ENCODE measurements at places on chromosomes 12 and 14. TPM values are rescaled to one million over a fixed set of nuclear protein-coding genes. Genes with fewer than 3 reads are reported as not detected.

Gene WNT1
- not detected for total RNA-seq

DNA sequence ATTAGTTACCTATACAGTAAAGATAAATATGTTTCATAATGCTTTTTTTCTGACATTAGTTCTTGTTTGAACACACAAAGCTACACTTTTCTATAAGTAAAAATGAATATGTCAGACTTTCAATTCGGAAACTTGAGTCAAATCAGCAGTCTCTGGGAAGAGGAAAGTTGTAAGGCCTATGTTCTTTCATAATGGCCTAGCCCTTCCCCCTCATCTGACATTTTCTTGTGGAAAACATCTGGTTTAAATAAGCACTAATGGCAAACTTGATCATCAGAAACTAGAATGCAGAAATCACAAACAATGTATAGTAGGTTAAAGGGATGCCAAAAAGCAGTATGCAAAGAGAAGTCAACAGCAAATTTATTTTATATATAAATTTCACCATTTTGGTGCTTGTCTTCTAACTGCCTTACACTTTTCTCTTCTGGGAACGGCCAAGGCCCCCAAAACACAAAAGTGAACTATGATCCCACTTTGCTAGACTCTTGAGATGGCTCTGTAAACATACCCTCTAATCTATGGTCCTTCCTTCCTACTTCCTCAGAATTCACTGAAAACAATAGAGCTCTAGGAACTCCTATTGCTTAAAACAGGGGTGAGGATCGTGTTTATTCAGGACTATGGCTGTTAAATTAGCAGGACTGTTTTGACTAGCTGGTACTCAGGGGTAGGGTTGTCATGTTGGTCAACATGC, 444.1 kb downstream of the RAD51B start:
- H3K27ac ChIP-seq, result no peak overlapping the region
- no peaks in the 10 kb centered on the region for H3K4me1 ChIP-seq
- H3K27me3 ChIP-seq, result no peaks in the 10 kb centered on the region
- H3K4me3 ChIP-seq, result no peak overlapping the region

DNA sequence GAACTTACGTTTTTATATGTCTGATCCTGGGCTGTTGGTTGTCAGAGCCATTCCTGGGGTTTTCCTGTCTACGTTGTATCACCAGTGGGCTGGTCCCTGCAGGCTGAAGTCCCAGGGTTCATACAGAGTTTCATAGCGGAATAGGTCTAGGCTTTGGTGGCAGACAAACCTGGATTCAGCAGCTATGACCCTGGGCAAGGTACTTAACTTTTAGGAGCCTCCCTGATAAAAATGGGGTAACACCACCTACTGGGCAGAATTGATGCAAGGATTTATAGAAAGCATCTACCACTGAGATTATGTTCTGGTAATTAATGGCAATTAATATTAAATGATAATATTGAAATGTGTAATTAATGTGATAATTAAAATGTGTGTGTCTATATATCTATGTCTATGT, 141.2 kb downstream of the SYNE2 start:
- DNase-seq, result no peak
- no peaks in the 10 kb centered on the region for H3K27me3 ChIP-seq
- no peak overlapping the region for H3K27ac ChIP-seq
- H3K36me3 ChIP-seq, result no peaks in the 10 kb centered on the region

- DNase-seq, result no peak
- H3K27me3 ChIP-seq, result no peaks in the 10 kb centered on the region
- H3K36me3 ChIP-seq, result no peaks in the 10 kb centered on the region
These were observed 27.9 kb downstream of the PRMT8 start for GRCh38 chr12:3518902-3519301.
